ENCODE measurements at places on chromosomes 13 and 19.

DNA sequence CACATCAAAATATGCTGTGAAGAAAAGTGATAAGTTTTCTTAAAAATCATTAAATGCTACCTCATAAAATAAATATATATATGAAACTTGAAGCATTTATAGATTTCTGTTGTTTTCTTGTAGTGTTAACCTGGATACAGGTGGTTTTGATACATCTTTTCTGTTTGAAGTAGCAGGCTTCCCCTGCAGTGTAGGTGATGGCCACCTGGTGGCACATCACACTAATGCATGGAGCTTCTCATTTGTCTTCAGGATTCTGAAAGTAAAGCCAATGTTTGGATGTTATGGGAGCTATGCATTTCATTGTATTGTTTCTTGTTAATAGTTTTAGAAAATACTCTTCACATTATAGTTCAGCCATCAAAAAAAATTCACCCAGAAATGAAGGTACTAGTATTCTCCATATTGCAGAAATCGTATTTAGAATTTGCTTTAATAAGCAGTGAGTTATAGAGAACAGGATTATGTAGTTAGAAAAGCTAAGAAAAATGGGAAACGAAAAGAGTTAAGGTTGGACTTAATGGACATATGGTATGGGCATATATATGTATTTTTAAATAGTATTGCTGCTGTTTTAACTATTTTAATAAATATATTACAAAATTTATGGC, 18.7 kb downstream of the GPR180 start:
- DNase-seq: no peak

GRCh38 chr13:45626731-45627374, 11.3 kb upstream of the ERICH6B start:
- no peak for DNase-seq

- DNase-seq: no peak
These were observed 1427.0 kb upstream of the MIR17HG start for GRCh38 chr13:89920461-89920860.

DNA sequence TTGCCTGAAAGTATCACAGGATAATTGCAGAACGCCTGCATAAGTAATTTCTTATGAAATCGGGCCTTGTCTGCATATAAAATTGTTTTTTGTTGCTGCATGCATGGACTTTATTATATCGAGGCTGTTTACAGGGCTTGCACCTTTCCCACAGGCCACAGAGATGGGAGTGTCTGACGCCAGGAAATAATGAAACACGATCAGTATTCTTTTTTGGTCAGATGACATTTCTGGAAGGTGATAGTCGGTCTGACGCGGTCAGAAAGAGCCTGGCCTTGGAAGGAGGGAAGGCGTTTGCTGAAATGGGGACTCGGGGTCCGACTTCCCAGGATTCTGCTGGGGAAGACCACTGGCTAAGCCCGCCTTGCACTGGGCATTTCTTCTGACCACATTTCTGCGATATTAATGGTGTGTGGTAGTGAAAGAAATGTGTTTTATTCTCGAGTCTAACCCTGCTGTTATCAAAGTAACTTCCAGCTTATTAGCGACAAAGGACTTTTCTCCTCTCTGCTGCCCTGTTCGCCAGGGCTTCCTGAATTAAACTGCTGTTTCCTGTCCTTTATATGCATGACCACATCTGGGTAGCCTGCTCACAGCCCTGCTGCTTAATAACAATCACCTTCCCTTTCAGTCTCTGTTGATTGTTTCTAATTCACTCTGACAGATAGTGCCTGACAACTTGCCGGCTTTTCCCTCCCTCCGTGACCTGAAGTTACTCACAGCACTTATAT, 11.6 kb upstream of the ZNF536 start:
- DNase-seq: no peak

GRCh38 chr13:48292650-48293049, 10.9 kb upstream of the RB1 start:
- DNase-seq: no peak

DNA sequence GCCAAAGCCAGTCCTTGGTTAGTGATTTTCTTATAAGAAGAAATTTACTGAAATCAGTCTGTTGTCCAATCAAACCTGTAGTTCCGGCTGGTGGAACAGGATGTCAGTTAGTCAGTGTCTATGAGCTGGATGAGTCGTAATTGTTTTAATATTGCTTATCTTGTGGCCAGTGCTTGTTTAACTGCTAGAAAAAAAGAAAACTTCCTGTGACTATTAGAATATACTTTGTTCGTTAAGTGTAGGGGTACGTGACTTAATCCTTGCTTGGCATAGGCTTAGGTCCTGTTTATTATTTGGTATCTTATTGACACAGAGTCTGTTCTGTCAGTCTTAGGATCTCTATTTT, 1484.8 kb upstream of the MIR17HG start:
- DNase-seq: no peak
